Cardiac fibroblast (primary cell): ENCODE measurements at places on chromosomes 1 and 21.

DNA sequence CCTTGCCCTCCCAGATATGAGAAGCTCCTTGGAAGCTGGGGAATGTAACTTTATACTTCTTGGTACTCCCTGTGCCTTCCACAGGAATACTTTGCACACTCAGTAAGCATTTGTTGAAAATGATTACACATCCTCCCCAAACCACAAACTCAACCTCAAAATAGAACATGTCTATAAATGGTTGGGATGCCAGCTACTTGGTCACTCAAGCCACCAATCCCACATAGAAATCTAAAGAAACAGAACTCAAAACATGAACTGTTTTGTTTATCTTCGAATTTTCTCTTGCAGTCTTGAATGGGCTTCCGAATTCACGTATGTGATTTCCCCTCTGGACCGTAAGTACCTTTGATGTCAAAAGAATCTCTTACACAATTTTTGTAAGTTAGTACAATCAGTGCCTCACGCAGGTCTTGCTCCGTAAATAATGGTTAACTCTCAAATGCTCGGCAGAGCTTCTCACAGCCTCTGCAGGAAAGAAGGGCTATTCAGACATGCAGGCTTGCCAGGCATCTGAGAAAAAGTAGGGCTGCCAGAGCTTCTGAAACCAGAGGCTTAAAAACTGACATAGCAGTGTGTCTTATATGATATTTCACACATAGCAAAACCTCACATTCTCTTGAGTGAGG lies 26.9 kb downstream of the SORT1 start:
- peak; percentile 94 for DNase-seq

DNA sequence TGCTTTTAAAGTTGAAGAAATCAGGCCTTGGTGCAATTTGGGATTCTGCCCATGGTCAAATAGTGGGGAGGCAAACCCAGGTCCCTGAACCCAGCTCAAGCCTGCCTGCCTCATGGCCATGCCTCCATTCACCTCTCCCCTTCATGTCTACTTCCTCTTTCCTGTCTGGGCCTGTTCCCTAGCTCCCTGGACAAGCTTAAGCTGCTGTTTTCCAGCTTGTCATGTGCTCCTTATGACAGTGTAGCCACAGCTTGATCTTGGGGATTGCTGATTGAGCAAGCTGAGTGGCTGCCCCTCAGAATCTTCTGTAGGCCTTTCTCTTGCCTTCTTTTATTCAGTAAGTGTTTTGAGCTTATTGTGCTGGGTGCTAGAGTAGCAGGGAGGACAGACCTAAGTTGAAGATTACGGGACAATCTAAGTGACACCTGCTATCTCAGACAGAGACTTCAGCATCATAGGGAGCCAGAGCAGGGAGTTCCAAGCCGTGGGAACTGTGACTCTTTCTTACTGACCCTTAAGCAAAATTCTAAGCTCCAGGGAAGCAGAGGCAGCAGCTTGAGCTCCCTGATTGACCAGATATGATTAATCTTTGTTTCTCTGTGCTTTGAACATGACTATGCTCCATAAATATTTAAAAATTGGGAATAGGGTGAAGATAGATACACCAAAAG lies 520 bp upstream of the MR1 start:
- DNase-seq, result no peak

GRCh38 chr1:76290271-76290670 lies 215.7 kb downstream of the ST6GALNAC3 start:
- DNase-seq, result no peak

DNA sequence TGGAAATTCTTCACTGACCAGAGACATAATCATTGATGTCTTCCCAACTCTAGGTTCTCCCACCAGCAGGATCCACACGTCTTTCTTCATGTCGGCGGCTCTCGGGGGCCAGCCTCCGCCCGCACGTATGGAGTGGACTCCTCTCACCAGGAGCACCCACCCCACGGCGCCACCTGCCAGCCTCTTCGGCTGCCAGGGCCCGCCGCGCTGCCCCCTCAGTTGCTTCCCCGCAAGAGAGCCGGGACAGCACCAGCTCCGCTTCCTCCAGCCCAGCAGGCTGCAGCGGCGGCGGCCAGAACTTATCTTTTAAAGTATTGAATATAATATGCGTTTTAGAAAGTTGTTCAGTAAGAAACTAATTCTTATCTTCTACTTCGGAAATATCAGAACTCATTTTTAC lies 273.5 kb downstream of the LIPI start:
- DNase-seq, result no peak

- DNase-seq, result peak; percentile 79
Observed at GRCh38 chr1:212161231-212161781, 123.9 kb upstream of the PPP2R5A start.

DNA sequence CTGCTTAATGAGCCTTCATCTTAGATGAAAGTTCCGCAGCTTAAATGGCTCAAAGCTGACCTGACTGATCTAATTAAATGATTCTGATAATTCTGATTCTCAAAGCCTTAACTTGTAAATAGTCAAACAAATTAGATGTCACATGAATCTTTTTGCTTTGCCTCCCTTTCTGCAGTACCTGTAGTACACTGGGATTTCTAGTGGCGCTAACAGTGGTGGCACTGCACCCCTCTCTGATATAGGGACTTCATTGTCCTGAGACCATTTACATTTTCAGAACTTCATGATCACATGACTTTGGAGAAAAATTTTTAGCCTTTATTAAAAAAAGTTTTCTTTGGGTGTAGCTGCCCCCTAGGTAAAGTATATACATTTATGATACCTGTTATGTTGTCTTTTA lies 546.7 kb upstream of the ADGRL2 start:
- no peak for DNase-seq

- no peak for DNase-seq
Observed at GRCh38 chr1:99265124-99265523, 832 bp downstream of the PLPPR4 start.

DNA sequence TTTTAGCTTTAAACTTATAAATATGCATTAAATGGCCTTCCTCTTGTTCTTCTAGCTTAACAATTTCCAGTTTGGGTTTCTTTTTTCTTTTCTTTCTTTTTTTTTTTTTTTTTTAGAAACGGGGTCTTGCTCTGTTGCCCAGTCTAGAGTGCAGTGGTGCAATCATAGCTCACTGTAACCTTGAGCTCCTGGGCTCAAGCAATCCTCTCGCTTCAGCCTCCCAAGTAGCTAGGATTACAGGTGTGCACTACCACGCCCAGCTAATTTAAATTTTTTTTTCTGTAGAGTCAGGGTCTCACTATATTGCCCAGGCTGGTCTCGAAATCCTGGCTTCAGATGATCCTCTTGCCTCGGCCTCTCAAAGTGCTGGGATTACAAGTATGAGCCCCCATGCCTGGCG lies 37.9 kb upstream of the RUNX3 start:
- no peak for DNase-seq

DNA sequence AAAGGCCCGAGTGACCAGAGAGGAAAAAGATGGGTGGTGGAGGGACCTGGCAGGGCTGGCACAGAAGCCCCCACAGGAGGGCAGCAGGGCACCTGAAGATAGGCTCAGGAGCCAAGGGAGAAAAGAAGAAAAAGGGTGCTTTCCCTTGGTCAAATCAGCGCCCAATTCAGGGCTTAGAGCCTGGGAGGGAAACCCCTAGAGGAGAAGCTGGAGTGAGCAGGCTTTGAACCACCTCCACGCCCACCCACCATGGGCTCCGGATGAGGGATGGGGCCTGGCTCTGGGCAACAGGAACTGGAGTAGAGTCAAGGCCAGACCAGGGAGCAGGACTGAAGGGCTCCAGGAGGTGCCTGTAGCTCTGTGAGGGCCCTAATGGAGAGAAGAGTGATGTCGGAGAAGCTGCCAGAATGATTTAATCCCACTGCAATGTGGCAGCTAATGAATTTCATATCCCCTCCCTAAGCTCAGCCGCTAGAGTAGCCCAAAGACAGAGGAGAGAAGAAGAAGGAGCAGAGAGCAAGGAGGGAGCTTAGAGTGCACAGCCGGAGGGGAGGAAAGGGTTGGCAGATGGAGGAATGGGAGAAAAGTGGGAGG lies 12.0 kb upstream of the PRELP start:
- peak; percentile 64 for DNase-seq

DNA sequence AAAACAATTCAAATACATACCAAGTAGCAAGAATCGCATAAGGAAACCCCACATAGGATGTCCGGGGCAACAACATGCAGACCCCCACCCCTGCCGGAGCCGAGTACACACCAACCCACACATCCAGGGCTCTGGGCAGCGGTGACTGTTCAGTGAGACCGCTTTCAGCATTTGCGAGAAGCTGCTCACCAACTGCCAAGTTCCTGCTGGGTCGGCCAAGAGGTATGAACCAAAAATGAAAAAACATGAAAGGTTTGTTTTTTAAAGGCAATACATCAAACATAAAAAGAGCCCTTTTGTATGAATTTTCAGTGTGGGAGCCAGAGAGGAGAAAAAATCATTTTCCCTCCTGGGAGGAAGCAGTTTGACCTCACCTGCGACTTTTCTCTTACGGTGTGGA lies 92.3 kb downstream of the SIM2 start:
- no peak for DNase-seq

DNA sequence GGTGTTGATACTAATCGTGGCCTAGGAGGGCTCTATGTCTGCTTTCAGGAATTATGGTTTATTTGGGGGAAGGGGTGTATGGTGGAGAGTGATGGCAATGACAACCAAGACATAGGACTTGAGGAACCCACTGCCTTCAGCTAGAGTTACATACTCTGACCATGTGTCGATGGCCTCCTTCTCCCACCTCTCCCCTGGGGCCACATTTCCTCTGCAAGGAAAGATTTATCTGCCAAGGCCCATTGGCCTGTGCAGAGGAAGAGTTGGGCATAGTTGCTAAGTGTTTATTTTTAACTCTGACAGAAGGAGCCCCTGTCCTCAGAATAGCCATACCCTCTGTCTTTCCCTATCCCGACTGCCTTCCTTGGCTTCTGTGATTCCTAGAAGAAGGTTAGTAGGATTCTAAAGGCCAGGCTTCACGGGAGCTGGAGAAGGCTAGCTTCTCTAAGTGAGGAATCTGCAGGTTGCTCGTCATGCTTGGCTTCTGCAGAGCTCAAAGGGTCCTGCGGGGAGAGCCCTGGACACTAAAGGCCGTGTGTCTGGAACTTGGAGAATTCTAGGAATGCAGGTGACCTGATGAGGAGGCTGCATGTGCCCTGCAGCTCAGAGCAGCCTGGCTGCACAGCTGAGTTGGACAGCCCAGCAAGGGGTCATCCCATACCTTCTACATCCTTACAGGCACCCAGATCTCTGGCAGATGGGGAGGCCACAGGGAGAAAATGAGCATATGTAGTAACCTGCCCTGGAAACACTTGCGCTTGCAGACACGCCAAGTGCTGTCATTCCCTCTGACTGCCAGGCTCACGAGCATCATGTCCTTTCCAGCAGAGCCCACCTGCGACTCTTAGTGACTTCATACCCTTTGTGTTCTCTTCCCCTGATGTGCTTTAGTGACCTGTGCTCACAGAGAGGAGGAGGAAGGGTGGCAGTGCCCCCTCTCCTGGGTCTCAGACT lies 9.7 kb downstream of the MAPKAPK2 start:
- no peak for DNase-seq
